Fibroblast of skin of right biceps (primary cell): ENCODE measurements at places on chromosomes 12 and 14.

DNA sequence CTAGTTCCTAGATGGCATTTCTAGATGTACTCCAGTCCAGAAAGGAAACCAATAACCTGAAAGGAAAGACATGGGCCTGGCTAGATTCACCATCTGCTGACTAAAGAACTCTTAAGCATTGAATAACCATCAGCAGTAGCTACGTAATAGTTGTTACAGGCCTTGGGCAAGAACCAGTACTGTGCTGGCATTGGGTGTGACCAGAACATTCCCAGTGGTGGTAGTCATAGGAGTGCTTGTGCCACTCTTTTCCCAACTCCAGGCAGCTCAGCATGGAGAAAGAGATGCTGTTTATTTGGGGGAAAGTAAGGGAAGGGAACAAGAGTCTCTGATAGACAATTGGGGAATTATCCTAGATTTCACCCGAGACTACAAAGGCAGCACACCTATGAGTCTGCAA, 333.3 kb downstream of the SLC16A7 start:
- DNase-seq, result peak; percentile 27

DNA sequence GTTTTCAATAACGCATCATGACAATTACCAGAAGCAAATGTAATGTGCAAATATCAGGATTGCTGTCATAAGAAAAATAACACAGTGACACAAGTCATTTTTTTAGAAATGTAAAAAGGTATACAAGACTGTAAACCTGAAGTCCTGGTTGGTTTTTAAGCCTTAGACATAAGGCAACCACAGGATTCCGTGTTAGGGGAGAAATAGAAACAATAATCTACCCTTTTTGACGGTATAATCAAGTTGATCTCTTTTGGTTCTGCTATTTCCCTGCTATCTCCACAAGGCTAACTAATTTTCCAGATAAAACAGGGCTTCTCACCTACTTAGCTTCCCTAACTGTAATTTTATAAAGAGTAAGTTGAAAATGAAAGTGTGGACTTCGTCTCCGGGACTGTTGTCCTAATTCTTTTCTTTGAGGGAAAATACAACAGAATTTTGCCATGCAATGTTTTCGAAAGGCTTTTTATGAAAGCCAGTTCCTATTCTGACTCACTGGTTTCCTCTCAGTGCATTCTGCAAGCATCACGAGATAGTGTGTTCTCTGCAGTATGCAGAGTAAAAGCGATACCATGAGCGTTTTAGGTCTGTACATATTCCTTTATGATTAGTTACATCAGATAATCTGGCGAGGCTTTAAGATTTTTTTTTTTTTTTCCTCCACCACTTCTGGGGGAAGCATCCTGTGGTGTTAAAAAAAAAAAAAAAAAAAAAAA, 10.6 kb downstream of the MYO1H start:
- DNase-seq, result no peak

GRCh38 chr14:62710811-62711210, 334.4 kb downstream of the KCNH5 start:
- DNase-seq, result no peak

DNA sequence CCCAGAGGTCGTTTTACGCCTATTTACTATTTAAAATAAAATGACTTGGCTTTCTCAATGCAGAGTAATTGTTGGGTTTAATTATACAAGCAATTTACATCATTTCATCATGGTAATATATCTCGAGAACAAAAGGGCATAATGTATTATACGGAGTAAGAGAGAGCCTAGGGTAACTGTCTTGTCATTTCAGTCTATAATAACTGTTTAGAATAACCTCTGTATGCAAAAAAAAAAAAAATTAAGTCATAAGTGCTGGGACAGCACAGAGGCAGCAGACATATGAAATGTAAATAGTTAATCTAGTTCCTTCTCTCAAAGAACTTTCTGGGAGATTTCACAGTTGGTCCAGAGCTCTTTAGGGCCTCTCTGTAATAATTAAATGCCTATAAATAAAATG, 284.9 kb downstream of the TMTC2 start:
- no peak for DNase-seq

DNA sequence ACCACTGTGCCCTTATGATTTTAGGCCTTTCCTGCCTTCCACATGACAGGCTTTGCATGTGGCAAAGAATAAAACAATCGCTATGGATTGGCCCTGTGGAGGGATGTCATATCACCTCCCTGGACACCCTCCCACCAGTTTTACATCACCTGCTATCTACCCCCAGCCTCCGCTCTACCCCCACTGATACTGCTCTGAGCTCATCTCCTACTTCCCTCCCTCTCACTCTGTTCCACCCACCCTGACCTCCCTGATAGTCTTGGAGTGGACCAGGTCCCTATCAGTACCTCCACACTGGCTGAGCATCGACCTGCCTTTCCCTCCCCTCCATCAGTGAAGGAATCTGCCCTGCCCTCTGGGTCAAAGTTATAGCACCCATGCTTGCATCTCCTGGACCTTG, 91.8 kb upstream of the FOXN3 start:
- no peak for DNase-seq

GRCh38 chr12:89779090-89779489, 70.5 kb upstream of the ATP2B1 start:
- DNase-seq, result no peak

DNA sequence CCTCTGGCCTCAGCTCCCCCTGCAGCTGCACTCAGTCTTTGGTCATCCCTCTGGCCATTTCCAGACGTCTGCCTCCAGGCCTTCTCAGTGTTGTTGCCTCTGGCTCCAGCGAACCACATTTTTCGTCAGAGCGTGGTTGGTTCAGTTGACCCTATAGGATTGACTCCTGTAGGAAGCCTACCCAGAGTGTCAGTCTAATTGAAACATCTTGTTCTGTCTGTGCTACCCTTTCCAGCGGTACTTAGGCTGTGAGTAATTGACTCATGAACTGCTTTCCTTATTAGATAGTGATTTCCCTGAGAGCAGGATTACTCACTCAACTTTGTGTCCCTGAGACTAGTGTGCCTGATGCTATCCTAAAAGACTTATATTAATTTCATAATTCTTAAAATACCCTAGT, 373.2 kb downstream of the ATP23 start:
- peak; percentile 83 for DNase-seq

DNA sequence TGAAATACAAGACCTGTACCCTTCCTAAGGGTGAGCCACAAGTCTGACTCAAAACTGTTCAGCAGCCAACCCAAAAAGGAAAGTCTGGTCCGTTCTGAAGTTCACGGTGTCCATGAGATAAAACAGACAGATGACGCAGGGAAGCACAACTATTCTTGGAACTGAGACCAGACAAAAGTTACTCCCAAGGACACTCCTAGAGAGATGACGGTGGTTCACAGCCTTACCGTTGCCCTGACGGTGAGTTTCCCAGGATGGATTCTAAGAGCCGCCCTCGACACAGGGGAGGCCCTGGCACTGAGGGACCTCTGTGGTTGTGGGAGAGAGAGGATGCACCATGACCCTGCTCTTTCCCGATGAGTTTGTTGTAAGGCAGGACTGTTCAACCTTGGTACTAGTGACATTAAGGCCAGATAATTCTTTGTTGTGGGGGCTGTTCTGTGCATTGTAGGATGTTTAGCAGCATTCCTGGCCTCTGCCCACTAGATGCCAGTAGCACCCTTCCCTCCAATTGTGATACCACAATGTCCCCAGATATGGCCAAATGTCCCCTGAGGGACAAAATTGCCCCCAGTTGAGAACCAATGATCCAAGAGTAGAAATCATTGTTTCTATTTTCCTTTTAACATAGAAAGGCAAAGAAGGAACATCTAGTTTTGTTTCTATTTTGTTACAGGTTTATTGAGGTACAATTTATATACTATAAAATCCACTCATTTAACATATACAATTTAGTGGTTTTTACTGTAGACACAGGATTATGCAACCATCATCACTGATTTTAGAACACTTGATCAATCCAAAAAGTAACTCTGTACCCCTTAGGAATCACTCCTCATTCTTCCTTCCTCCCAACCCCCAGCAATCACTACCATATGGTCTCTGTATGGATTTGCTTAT, 23.0 kb downstream of the OR10P1 start:
- peak; percentile 10 for DNase-seq

DNA sequence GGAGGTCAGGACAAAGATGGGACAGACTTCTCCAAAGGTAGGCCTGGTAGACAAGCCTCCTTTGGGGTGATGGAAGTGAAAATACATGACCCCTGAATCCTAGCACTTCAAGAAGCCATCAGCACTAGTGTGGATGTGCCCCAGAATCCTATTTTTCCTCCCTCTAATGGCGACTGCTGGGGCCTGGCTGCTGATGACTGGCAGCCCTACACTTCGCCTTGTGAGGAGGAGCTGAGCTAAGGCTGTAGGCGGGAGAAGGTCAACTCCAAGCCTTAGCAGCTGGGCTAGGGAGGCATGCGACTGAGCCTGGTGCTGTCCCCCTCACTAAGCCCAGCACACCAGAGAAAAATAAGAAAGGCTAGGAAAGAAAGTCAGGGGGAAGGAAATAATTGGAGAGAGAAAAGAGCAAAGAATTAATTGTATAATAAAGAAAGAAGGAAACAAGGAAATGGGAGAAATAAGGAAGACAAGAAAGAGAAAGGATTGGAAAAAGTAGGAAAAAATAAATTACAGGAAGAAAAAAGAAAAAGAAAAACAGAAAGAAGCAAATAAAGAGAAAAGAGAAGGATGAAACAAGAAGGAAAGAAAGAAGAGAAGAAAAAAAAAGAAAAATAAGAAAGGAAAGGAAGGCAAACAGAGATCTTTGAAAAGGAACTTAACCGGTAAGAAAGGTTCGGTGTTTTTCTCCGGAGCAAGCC, 4.7 kb upstream of the HOXC10 start:
- DNase-seq, result no peak

GRCh38 chr14:33717866-33718265, 233.0 kb downstream of the EGLN3 start:
- no peak for DNase-seq

- no peak for DNase-seq
Observed at GRCh38 chr12:77697126-77697525, 133.6 kb upstream of the NAV3 start.

DNA sequence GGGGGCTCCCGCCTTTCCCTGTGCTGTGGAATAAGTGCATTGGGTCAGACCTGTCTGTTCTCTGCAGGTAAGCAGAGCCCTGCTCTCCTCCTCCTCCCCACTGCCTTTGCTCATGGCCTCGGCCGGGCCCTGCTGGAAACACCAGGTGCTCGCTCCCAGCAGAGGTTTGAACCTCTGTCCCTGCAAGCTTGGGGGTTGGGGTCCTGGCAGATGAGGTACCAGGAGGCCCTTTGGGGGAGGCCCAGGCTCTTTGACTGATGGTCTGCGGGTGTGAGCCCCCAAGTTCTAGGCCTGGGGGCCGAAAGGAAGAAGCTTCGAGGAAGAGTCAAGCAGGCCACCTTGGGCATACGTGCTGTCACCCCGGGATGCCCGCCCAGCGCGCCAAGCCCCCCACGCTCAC, 22.1 kb upstream of the CEP170B start:
- DNase-seq, result no peak

DNA sequence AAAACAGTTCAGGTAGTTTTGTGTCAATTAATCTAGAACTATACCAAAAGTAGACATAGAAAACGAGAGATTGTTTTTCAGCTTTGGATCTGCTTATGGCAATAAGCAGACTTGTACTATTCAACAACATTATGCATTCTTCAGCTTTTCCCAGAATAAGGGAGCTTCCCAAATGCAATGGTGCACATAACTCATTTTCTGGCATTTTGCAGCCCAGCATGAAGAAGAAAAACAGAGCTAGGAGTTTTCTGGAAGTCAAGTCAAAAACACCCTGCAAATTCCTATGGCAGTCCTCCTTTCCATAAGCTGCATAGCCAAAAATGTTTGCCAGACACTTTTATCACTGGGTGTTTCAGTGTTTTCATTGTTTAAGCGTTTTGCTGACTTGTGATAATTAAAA, 314.7 kb downstream of the NAV3 start:
- DNase-seq, result no peak

DNA sequence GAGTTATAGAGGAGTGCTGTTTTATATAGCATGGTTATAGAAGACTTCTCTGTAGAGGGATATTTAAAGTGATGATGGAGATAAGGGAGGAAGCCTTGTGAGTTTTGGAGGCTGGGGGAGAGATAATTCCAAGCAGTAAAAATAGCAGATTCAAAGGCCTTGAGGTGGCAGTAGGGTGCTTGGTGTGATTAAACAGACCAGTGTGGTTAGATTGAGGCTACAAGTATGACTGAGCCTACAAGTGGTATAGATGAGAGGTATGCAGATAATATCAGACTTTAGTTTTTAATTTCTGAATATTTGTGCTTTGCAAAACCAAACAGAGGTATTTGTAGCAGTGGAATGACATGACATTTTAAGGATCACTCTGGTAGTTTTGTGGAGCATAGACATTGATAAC, 20.3 kb downstream of the FANCM start:
- peak; percentile 8 for DNase-seq

GRCh38 chr14:80491131-80491530, 279.8 kb upstream of the DIO2 start:
- DNase-seq, result peak; percentile 36

DNA sequence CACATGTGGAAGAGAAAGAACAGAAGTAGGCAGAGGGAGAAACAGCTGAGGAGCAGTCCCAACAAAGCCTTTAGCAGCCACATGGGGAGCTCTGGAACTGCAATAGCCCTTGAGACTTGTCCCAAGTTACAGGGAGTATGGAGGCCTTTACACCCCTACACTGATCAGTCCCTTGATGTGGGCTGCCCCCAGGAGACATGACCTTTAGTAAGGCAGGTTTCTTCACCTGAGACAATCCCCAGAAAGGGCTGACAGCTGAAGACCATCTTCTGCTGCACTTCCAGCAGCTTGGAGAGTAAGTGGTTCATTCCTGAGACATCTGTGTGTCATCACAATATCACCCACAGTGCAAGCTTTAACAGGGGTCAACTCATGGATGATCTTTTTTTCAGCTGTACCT, 8.6 kb upstream of the SNAPC1 start:
- DNase-seq, result peak; percentile 41

DNA sequence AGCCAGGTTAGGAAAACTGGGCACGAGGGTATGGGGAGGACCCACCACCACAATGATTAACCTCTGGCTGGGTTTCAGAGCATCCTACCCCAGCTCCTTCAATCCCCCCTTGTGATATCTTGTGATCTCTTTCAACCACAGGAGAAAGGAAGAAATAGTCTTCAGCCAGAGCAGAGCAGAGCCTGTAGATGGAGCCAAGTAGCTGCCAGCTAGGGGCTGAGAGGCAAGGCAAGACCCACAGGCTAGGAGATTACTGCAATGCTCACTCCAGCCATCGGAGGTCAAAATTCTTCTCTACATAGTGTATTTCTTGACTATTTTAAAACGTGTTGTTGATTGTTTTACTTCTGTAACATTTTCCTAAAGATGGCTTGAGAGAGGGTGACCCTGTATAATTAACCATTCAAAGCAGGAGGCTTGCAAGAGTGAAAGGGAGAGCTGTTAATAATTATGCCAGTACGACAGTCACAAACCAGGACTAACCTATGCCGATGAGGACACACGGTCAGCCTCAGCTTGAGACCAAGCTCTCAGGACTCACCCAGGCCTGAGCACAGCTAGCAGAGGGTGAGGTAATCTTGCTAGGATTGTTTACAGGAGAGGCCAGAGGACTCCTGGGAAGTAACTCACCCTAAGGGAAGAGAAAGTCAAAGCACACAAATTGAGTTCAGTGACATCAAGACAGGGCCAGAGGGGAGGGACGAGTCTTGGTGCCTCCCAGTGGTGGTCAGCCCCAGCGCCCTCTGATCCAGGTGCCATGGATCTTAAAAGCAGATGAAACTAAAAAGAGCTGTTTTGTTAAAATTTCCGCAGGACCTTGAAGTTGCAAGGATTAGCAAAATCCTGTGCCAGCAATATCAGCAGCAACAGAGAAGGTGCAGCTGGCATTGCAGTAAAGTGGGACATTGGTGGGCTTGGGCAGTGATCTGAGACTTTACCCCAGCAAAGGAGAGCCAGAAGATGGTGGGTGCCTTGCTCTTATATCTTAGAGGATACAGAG, 29.8 kb upstream of the CDKN3 start:
- DNase-seq, result peak; percentile 70
